CD4-positive, alpha-beta T cell treated with Interleukin-6 at 100 ng/mL for 8 hours (primary cell): ENCODE measurements at places on chromosomes 1 and 21.

DNA sequence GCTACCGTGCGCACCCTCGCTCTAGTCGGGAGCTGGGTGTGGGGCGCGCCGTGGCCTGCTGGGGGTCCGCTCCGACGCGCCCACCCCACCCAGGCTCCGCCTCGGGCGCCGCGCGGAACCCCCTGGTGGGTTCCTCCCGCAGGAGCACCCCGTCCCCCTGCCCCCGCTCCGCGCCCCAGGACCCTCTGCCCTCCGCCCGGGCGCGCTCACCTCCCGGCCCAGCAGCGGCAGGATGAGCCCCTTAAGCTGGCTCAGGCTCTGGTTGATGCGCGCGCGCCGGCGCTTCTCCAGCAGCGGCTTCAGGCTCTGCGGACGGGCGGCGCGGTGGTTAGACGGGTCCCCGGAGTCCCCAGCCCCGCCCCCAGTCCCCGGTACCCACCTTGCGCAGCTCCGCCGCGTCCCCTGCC is 319 bp downstream of the HES2 start:
- DNase-seq = no peak

DNA sequence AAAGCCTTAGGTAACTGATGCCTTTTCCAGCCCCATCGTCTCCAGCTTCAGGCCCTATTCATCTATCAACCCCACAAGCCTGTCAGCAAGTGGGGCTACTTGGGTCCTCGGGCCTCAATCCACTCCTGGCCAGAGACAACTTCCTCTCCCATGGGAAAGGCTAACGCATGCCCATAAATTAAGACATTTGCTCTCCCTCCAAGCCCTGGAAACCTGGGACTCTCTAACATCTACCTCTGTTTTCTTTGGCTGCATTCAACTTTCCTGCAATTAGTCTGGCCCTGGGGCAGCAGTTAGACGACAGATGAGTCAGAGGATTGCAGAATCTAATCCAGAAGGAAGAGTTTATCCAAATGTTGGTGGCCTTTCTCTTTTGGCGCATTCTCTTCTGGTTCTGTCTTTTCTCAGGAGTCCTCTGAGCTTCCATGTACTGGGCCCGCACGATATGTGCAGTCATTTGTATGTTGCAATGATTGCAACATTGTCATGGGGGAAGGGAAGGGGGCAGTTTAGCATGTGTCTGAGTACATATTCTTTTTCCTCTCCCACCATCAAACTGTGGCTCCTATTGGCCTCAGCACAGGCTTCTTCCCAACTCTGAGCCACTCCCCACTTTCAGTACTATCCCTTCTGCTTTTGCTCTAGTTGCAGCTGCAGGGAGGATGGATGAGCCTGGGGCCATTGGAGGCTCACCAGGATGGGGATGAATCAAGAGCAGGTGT is 54.4 kb downstream of the NAV1 start:
- no peak for DNase-seq

DNA sequence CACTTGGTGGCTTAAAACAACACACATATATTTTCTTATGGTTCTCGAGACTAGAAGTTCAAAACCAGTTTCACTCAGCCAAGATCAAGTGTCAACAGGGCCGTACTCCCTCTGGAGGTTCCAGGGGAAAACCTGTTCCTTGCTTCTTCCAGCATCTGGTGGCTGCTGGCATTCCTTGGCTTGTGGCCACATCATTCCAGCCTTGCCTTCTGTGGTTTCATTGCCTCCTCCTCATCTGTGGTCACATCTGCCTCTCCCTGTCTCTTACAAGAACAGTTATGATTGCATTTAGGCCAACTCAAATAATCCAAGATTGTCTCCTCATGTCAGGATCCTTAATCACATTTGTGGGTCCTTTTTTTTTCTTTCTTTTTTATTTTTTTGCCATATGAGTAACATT is 240.7 kb upstream of the HOOK1 start:
- no peak for DNase-seq

- no peak for DNase-seq
These were observed 19.1 kb downstream of the YY1AP1 start for GRCh38 chr1:155669233-155670162.

- DNase-seq = no peak
These were observed 3.3 kb downstream of the URB1 start for GRCh38 chr21:32389337-32390015.

DNA sequence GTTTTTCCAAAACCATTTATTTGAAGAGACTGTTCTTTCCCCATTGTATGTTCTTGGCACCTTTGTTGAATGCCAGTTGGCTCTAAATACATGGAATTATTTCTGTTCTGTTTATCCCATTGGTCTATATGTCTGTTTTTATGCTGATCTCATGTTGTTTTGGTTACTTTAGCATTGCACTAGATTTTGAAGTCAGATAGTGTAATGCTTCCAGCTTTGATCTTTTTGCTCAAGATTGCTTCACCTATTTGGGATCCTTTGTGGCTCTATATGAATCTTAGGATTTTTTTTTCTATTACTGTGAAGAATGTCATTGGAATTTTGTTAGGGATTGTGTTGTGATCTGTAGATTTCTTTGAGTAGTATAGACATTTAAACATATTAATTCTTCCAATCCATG is 139.2 kb upstream of the GPR52 start:
- DNase-seq = no peak

- no peak for DNase-seq
These were observed 581.0 kb downstream of the AJAP1 start for GRCh38 chr1:5235355-5235899.

DNA sequence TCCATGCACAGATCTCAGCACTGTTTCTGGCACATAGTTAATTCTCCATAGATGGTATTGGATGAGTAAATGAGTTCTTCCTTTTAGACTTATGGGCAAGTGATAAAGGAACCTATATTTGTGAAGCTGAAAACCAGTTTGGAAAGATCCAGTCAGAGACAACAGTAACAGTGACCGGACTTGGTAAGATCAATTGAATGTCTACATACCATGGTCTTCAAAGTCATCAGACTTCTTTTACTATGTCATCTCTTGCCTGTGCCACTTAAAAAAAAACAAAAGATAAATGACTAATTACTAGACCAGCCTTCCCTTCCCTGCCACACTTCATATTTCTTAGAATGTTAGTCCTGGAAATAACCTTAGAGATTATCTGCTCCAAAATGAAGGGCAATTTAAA is 246.7 kb downstream of the HMCN1 start:
- DNase-seq = no peak

GRCh38 chr1:156337052-156337887 is 822 bp downstream of the CCT3 start:
- DNase-seq = no peak

GRCh38 chr1:16677552-16678431 is 11.0 kb upstream of the RNU1-3 start:
- peak; percentile 21 for DNase-seq

- DNase-seq = no peak
These were observed 32.0 kb downstream of the SORT1 start for GRCh38 chr1:109365642-109366204.

- DNase-seq = no peak
These were observed 10.3 kb downstream of the ZNF687 start for GRCh38 chr1:151292207-151293030.

- no peak for DNase-seq
These were observed 27.0 kb downstream of the PAX7 start for GRCh38 chr1:18657506-18658201.

DNA sequence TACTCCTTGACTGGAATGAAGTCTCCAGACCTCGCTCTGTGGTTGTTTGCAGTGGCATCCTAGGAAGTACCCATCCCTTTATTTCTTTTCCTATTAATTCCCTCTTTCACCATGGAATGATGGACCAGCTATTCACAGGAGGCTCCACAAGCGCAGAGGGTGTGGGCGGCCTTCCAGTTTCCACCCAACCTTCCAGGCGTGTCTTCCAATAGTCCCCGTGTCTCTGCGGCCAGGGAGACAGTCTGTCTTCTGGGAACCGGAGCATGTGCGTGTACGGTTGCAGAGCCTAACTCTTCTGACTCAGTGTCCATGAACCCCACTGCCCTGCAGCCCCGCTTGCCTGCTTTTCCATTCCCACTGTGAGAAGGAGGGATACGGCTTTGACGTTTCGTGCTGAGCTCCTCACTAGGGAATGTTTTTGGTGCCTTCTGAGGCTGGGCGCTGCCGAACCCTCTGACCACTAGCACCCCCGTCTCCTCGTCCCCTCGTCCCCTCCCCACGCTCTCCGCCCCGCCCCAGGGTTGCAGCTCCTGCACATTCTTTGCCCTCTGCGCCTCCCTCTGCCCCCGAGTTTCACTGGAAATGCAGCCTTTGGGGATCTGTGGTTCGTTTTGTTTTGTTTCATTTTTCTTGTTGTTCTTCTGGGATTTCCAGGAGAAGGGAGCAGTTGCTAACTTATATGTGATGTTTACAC is 26.3 kb upstream of the FAM3B start:
- no peak for DNase-seq

- no peak for DNase-seq
These were observed 15.0 kb upstream of the SARS1 start for GRCh38 chr1:109198745-109199144.

DNA sequence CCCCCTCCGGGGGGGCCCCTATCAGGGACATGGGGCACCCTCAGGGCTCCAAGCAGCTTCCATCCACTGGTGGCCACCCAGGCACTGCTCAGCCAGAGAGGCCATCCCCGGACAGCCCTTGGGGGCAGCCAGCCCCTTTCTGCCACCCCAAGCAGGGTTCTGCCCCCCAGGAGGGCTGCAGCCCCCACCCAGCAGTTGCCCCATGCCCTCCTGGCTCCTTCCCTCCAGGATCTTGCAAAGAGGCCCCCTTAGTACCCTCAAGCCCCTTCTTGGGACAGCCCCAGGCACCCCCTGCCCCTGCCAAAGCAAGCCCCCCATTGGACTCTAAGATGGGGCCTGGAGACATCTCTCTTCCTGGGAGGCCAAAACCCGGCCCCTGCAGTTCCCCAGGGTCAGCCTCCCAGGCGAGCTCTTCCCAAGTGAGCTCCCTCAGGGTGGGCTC is 34.9 kb downstream of the TRIM11 start:
- DNase-seq = no peak

GRCh38 chr1:115189814-115190539 is 100.7 kb upstream of the TSPAN2 start:
- DNase-seq = no peak

GRCh38 chr1:22805672-22806038 is 95.0 kb downstream of the EPHB2 start:
- DNase-seq = no peak

- no peak for DNase-seq
These were observed 1.0 kb upstream of the KAZN start for GRCh38 chr1:14597343-14598006.
